Activated CD8-positive, alpha-beta T cell treated with anti-CD3 and anti-CD28 coated beads for 36 hours (primary cell): ENCODE measurements at places on chromosomes 12 and 14. TPM values are rescaled to one million over a fixed set of nuclear protein-coding genes. Genes with fewer than 3 reads are reported as not detected.
A peak's percentile ranks its signal among the peaks of the same experiment; 100 is the strongest.

The TMEM233 gene
- total RNA-seq: not detected

The MYF6 gene
- not detected for total RNA-seq

The AICDA gene
- total RNA-seq: not detected

GRCh38 chr12:27330846-27331245 lies 1.8 kb upstream of the BMAL2 start:
- no peak for DNase-seq

DNA sequence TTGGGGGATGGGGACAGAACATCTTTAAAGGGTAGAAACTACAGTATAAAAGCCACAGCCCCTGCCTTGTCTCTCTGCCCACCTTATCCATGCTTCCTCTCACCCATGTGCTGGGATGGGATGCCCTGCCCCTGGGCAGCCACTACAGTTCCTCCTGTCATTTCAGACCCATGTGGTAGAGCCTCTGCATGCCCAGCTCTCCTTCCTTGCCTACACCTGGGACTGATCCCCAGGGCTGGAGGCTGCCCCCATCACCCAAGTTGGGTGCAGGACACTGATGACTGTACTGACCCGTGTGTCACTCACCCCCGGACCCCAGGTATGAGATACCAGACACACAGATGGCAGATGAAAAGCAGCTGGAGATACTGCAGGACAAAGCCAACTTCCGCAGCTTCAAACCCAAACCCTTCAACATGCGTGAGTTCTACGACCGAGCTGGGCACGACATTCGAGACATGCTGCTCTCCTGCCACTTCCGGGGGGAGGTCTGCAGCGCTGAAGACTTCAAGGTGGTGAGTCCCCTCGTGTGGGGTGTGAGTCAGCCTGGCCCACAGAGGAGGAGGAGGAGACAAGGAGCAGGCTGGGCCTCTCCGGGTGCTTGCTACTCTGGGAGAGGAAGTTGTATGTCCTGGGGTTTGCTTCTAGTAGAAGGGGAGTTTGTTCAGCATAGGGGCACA lies 2.2 kb downstream of the ASIC1 start:
- DNase-seq: peak; percentile 91

The SLC38A4 gene
- not detected for total RNA-seq
